ENCODE measurements at places on chromosomes 7 and 10. TPM values are rescaled to one million over a fixed set of nuclear protein-coding genes. Genes with fewer than 3 reads are reported as not detected.

Gene NEUROD6
- 0.77 TPM for total RNA-seq

GRCh38 chr7:96728139-96728538 lies 18.5 kb upstream of the SEM1 start:
- ATAC-seq = no peak

Gene TMEM243
- total RNA-seq = 15.7 TPM

DNA sequence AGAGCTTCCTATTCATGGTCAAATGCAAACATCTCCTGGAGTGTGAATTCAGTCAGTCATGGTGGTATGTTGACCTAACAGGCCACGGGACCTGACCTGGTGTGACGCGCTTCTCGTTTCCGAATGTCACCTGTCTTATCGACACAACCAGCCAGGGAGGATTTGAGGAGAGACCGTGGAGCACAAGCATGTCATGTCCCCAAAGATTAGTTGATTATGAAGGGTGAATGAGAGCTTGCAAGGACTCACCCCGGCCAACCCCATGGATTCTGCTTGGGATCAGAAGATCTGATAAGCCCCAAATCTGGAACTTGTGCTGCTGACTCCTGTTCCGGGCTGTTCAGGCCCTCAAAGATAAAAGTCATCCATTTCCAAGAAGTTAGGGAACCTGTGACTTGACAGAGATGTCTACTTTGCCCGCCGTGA lies 10.5 kb downstream of the ADRA2A start:
- ATAC-seq = no peak

Gene HTR7
- total RNA-seq = 1.1 TPM

GRCh38 chr7:143434660-143435059 lies 8.6 kb upstream of the TAS2R60 start:
- ATAC-seq = peak; percentile 59

GRCh38 chr10:24879861-24880260 lies 72.5 kb downstream of the PRTFDC1 start:
- no peak for ATAC-seq

- ATAC-seq = peak; percentile 58
Measured at GRCh38 chr10:109282510-109282909, 640.8 kb downstream of the XPNPEP1 start.

Gene DKK1
- 8.1 TPM for total RNA-seq

Gene NME8
- not detected for total RNA-seq

DNA sequence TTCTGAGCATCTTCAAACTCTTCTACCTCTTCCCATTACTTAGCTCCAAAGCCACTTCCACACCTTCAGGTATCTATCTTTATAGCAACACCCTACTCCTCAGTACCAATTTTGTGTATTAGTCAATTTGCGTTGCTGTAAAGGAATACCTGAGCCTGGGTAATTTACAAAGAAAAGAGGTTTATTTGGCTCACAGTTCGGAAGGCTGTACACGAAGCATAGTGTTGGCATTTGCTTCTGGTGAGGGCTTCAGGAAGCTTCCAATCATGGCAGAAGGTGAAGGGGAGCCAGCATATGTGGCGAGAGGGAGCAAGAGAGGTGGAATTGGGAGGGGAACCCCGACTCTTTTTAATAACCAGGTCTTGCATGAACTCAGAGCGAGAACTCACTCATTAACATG lies 17.6 kb upstream of the CRYGN start:
- ATAC-seq = no peak

DNA sequence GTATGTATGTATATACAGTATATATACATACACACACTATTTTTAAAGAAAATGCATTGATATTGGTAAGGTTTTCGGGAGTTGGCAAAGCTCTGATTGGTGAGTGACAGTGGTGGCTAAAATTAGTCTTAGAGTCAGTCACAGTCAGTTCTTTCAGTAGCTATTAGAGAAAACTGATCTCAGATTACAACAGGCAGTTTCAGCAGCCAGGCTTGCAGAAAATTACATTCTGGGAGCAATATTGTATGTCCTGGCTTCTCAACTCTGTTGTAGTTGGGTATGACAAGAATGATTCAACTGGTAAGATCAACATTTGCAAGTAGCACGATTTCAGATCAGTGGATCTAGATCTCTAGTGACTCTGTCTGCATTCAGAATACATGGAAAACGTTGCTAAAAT lies 897.9 kb upstream of the AUTS2 start:
- no peak for ATAC-seq

Gene TUBB8
- total RNA-seq = 0.56 TPM

GRCh38 chr10:69220041-69220451 lies at the start of gene HKDC1:
HKDC1 (plus strand) TSS chr10:69220332; CDS start chr10:69220436, 104 bp downstream.
- ATAC-seq = no peak

GRCh38 chr7:95772771-95773581 lies 622 bp downstream of the DYNC1I1 start:
- ATAC-seq = peak; percentile 70

DNA sequence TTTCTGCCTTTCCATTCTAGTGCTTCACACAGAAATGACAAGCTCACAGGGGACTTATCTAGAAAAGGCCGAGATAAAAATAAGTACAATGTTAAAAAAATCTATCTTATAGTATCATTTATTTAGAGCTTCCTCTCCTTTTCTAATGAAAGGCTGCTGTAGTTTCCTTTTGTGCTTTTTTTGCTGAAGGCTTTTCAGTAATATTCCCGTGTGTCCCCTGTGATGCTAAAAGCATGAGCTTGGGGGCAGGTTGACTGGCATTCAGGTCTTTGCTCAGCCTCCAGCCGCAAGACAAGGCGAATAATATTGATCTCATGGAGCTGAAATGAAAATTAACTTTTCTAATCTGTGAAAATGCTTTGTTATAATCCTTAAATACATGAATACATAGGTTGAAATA lies 143.0 kb downstream of the ST7 start:
- no peak for ATAC-seq

GRCh38 chr7:141585592-141586510 lies 34.6 kb downstream of the AGK start:
- ATAC-seq = peak; percentile 83

DNA sequence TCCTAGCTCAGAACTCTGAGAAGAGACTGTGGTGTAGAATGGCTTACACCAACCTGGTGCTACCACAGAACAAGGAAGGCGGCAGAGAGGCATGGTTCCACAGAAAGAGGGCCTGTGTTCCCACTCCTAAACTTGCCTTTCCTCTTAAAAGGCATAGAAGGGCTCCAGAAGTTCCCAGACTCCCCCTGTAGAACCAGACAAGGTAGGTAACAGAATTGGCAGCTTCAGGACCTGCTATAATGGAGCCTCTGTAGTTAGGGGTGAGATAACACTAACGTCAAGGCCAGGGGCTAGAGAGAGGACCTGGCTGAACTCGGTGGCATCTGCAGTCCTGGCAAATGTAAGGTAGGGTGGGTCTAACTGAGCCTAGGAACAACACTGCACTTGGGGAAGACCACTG lies 26.7 kb upstream of the SGMS1 start:
- no peak for ATAC-seq
